ENCODE measurements at places on chromosomes 7 and 10.

- no peak for DNase-seq
These were observed 164.2 kb downstream of the NXPH1 start for GRCh38 chr7:8597565-8597964.

- no peak for DNase-seq
These were observed 4.1 kb downstream of the NHLRC2 start for GRCh38 chr10:113858541-113858940.

DNA sequence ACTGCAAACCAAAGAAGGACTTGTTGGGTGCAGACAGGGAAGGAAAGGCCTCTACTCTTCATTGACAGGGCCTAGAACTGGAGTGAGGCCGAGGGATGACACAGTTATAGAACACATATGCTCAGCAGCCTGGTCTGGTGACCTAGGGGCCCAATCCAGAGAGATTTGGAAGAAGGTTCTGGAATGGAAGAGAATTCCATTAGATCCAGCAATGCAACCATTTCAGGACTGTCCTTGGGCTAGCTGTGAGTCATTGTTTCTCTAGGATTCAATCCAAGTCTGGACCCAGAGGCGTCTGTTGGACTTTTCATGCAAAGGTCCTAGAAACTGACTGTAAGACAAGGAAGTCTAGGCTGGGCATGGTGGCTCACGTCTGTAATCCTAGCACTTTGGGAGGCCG lies 59.2 kb downstream of the WIPF3 start:
- no peak for DNase-seq

DNA sequence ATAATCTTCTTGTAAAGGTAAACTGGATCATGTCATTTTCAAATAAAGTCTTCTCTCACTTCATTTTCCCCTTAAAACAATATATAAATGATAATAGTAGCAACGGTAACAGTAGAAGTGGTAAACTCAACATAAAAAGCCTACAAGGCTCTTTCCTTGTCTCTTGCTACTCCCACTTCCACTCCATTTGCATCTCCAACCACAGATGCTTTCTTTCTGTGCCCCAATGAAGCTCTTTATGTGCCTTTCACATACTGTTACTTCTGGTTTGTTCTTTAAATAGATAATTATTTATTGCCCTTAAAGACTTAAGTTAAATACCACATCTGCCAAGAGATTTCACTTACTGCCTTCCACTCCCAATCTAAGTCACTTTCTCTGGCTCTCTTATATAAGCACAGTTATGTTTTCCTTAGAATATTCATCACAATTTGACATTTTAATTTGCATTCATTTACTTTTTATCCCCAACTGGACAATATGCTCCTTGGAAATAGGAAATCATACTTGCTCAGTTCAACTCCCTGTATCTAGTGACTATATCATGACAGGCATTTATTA lies 149.9 kb downstream of the CRPPA start:
- no peak for DNase-seq

DNA sequence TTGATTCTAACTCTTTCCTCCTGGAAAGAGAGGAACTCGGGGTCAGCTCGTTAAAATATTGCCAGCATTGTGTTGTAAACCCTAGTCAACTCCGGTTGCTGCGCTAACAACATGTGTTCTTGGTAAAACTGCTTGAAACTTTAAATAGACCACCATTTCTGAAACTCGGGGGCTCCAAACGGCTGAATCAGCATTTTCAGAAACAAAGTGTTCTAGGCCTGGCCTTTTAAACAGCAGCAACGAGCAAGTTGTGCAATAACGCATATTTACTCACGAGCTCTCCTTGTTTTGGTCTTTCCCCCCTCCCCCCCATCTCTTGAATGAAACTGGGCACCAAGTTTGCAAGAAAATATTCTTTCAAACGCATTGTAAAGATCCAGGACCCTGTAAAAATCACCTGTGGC lies 9.2 kb upstream of the GRB10 start:
- no peak for DNase-seq

GRCh38 chr7:110001254-110001938 lies 1089.5 kb upstream of the LRRN3 start:
- no peak for DNase-seq

GRCh38 chr7:92730808-92731207 lies 105.6 kb downstream of the CDK6 start:
- DNase-seq = no peak

GRCh38 chr10:47412869-47413268 lies 28.8 kb upstream of the ZNF488 start:
- no peak for DNase-seq

DNA sequence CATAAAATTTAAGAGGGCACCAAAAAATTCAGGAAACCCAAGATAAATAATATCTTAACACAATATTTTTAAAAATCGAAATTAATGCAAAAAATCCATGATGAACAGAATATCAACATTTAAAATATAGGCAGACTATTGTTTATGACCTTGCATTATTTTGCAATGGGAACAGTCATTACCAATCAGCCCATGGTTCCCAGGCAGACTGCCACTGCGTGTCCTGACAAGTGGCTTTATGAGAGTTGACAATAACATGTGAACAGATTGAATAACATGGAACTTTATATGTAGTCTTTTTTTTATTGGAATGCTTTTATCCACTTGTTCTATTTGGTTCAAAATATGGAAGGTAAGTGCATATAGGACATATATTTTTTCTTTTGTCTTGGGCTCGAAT lies 3.1 kb upstream of the AVPI1 start:
- no peak for DNase-seq

DNA sequence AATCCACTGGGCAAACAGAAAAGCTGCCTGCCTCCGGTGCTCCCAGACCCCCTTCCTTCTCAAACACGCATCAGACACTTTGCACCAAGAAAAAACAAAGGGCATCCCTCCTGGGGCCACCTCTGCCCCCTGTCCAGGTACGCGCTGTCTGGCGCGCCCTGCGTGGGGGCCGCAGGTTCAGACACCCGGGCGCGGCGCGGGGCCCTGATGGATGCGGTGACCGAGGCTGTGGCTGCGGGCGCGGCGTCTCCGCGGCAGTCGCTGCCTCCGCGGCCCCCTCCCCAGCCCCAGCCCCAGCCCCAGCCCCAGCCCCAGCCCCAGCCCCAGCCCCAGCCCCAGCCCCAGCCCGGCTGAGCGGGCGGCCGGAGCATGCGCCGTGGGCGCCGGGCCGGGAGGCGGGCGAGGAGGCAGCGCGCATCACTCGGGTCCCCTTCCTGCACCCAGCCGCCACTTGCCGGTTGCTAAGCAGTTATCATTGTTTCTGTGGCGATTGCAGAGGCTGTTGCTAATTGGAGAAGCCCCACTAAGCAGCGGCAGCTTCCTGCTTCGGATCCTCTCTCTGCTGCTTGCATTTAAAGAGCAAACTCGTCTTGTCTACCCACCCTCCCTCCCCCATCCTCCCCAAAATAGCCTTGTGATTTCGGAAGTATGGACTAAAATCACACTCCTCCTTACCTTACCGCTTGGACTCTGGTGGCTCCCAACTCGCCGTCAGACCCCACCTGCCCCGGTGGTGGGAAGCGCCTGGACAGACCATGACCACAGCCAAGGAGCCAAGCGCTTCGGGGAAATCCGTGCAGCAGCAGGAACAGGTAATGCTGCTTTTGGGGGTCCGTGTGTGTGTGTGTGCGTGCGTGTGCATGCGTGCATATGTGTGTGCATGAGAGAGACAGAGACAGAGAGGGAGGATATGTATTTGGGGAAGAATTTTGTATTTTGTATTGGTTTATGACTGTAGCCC lies 252.8 kb downstream of the DPP6 start:
- no peak for DNase-seq

- no peak for DNase-seq
These were observed 192.2 kb downstream of the CAMK1D start for GRCh38 chr10:12541446-12542067.

DNA sequence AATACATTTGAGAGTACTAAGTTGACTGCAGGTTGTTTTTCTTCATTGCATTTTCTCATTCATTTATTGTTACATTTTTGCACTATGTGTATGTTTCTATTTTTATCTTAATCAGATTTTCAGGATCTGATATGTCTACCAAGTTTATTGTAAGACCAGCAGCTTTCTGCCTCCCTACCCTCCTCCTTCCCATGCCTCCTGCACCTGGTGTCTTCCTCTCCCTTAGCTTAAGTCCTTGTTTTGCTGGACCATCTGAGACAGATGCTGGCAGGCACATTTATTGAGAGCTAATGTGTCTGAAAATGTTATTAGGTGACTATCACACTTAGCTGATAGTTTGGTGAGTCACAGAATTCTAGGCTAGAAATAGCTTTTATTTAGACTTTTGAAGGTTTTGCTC lies 79.6 kb downstream of the ANLN start:
- DNase-seq = no peak

DNA sequence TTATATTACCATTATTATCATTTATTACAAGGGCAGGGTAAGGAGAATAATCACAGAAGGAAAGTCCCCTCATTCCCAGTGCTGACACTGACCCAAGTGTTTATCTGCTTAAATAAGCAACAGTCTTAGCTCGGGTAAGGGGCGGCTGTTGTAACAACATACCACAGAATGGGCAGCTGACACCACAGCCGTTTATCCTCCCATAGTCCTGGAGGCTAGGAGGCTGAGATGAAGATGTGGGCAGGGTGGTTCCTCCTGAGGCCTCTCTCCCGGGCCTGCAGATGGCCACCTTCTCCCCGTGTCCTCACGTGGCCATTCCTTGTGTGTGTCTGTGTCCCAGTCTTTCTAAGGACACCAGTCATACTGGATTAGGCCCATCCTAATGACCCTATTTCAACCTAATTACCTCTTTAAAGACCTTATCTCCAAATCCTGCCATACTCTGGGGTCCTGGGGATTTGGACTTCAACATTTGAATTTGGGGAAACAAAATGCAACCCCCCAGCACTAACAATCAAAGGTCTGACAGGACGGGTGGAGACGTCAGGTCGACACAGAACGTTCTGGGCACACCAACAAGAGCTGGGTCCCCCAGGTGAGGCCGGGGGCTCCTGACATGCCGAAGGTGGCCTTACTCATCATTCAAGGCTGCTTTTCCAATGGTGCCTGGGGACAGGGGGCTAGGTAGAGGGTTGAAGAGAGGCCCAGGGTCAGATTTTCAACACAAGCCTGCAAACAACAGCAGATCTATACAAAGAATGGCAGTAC lies 93.5 kb downstream of the TNS3 start:
- no peak for DNase-seq

Measured in GM12892 (cell line).